ENCODE measurements at places on chromosomes 3 and 15.

- no peak for DNase-seq
Measured at GRCh38 chr3:61819861-61820260, 258.5 kb downstream of the PTPRG start.

DNA sequence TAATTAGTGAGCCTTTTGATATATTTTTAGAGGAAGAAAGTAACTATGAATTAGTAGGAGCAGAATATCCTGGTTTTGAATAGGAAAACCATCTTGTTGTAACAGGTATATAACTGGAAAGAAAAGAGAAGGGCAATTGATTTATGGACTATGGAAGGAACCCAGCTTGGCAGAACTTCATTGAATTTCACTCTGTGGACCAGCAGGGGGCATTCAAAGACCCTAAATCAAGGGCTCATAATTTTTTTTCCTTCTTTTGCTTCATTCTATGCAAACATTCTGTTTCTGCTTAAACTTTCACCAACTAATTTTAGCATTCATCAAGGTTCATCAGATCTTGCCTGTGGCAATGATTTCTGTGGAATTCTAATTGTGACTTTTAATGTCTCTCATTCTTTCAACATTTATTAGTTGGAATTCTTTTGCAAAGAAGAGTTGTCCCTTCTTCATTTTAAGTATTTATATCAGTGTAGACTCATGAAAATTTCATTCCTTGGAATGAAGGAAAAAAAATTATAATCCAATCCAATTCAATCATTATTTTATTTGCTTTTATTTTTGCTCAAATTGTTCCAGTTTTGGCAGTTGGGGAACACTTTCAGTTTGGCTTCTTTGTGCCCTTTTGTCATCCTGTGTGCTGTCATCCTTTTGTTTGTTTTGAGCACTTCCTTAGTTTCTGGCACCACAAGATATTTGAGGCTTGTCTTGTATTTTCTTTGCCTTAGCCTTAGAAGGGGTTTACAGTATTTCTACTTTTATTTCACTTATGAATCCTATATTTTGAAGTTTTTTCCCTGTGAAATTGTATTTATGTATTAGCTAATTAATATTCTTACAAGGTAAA, 30.4 kb downstream of the NXPE3 start:
- peak; percentile 35 for DNase-seq

DNA sequence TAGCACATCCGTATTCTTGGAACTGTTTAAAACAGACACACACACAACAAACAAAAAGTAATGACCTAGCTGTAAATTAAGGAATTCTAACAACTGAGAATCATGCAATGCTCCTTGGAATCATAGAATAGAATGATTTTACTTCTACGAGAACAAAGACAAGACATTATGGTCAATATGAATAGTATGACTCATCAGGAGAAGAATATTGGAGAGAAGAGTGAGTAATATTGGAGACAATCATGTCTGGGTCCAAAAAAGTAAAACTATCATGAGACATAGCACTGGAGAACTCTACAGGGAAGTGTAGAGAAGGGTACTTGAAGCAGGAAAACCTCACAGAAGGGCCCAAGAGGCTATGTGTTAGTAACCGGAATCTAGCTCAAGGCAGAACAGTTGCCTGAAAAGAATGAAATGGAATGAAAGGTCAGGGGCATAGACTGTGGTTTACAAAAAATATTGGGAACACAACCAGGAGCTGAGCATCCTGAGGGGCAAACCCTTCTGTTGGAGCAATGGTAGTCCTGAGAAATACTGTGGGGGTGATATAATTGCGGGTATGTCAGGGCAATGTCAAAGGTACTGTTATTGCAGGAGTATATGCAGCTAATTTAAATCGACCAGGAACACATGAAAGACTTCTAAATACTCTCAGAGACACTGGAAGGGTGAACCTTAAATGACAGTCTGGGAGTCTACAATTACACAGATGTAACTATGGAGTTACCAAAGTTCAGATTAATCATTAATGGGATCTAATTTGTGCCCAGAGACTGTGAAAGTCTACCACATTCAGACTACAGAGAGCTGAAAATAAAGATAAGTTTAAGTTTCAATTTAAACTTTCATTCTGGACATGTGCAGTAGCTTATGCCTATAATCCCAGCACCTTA, 201.2 kb downstream of the BCHE start:
- DNase-seq, result no peak

GRCh38 chr3:123449102-123449996, 459 bp upstream of the ADCY5 start:
- DNase-seq, result no peak

DNA sequence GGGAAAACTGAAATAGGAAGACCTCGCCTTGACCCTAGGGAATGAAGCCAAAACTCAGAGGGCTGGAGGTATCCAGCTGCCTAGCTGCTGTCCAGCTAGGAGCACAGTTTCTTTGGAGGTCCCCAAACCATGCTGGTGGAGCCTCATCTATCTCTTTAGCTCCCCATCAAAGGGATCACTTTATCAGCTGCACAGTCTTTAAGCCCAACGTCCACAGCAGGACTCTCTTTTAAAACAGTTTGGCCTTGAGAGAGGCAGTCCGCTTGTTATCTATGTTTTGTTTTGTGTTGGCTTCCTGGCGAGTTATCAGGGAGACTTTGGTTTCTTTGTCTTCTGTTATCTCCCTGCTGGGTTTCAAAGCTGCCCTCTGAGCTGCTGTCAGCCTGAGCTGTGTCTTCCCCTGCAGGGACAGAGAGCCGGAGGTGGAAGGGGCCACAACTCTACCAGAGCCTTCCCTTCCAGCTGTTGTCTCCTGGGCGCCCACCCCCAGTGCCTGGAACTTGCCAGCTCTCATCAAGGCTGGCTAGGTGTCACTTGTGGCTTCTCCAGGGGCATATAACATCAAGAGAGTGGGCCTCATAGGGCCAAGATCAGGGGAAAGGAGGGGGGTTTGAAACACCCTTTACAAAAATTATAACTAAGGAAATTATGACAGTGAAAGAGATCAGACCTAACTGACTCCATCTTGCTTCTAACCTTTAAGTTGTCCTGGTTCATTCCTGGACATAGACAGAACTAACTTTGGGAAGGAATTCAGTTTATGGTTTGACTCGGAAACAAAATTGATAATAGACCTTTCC, 61.4 kb upstream of the C15orf39 start:
- DNase-seq, result no peak

DNA sequence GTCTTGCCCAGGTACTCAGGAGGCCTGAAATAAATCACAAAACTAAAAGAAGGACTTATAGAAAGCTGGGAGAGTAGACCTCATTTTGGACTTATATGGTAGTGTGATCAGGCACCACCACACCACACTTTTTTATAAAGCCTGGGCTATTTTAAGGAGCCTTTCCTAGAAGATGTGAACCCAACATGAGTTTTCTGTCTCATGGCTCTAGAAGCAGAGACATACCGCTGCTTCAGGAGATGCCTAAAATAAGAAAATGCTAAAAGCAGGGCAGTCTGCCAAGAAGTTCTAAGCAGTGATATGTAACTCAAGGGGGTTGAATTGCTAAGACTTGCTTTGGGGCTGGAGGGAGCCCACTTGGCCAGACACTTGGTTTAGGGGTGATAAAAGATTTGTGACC, 49.6 kb downstream of the SUMF1 start:
- DNase-seq, result no peak

DNA sequence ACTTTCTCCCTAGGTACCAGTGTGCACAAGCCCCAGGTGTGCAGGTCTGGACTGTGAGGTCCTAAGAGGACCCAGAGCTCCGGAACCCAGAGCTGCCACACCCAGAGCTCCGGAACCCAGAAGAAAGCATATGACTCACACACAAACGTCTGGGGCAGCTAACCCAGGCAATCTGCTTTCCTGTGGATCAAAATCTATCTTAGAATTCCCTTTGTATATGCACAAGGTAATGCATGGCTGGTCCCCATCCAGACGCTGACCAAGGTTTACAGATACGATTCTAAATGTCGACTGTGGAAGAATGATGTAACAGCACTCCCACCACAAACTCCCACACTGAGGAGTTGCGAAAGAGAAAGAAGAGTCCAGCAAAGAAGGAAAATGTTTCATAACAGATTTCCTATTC, 15.7 kb downstream of the KCNMB2 start:
- no peak for DNase-seq

- peak; percentile 43 for DNase-seq
Measured at GRCh38 chr3:59809710-59810444, 760.1 kb upstream of the CFAP20DC start.

- DNase-seq, result no peak
Measured at GRCh38 chr15:94785091-94785490, 553.7 kb downstream of the MCTP2 start.

GRCh38 chr15:80852676-80853075, 73.5 kb downstream of the CEMIP start:
- DNase-seq, result no peak

GRCh38 chr3:156360083-156360482, 194.8 kb downstream of the SSR3 start:
- no peak for DNase-seq

DNA sequence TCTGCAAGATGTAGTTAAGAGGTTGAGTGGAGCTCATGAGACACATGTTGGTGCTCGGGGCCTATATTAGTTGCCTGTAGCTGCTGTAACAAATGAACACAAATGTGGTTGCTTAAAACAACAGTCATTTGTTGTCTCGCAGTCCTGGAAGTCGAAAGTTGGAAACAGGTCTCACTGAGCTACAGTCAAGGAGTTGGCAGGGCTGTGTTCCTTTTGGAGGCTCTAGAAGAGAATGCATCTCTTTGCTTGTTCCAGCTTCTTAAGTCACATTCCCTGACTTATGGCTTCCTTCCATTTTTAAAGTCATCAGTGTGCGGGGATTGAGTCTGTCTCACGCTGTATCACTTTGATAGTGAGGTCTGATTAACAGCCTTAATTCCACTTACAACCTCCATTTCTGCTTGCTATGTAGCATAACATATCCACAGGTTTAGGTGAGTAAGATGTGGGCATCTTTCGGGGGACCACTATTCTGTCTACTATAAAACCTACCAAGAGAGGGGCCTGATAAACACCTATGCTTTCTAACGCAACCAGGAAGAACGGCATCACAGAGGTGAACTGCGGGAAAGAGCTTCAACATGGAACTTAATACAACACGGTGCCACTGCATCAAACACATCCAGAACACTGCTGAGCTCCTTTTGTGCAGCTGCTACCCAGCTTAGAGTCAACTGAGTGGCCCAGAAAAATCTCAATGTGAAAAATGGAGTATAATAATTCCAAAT, 119.4 kb downstream of the ATP10A start:
- no peak for DNase-seq

- no peak for DNase-seq
Measured at GRCh38 chr3:119219069-119219468, 21.6 kb downstream of the B4GALT4 start.

GRCh38 chr3:107710851-107711250, 188.1 kb downstream of the BBX start:
- no peak for DNase-seq

- no peak for DNase-seq
Measured at GRCh38 chr3:25153561-25153960, 274.5 kb upstream of the RARB start.

GRCh38 chr15:33852094-33852493, 116.2 kb upstream of the CHRM5 start:
- no peak for DNase-seq

DNA sequence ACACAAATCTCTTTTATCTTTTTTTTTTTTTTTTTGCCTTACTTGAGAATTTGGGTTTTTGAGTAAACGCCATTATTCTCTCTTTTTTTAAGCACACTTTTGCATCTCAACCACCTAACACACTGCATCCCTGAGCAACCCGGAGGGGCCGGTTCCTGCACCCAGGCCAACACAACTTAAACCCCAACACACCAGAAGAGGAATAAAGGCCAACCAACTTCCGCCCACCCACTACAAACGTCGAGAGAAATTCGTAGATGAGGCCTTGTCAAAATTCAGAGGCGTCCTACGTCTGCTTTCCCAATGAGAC, 389 bp upstream of the CCNB2 start:
- no peak for DNase-seq

- no peak for DNase-seq
Measured at GRCh38 chr15:68683026-68683425, 104.2 kb downstream of the CORO2B start.

DNA sequence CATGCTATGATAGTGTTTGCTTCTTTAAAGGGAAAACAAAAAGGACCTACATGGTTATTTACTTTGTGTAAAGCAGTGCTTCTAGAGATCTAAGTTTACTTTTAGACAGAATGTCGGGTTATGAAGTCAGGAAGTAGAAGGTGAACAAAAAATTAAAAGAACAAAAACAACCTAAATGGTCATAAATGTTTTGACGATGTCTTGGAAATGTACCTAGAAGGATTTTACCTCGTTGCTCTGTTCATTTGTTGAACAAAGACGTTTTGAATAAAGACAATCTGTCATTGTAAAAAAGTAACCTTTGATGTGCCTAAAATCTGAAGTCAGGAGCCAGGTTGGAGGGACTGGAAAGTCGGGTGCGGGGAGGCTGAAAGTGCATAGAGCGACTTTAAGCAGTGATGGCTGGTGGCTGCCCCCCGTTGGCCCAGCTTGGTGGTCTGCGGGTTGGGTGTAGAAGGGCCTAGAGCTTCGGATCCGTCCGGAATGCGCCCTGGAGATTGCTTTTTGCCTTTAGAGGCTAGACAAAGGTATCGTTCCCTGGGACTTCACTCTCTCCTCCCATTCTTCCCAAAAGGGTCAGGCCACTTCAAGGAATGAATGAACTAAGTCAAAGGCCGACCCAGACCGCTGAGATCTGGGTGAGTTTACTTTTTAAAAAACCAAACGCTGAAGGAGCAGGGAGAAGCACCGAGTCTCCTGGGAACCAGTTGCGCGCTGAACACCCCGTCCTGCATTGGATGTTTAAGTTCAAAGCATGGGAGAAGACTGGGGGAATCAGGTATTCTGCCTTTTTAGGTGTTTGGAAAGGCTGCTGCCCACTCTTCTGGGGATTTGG, 2.1 kb downstream of the SOX14 start:
- no peak for DNase-seq

- DNase-seq, result no peak
Measured at GRCh38 chr3:139982404-139982803, 47.4 kb downstream of the CLSTN2 start.

GRCh38 chr15:74239051-74239705, 3.1 kb downstream of the CCDC33 start:
- DNase-seq, result no peak

GRCh38 chr15:74656935-74657535, 38.8 kb downstream of the EDC3 start:
- DNase-seq, result no peak

Data from HS-27A (cell line).